ENCODE measurements at places on chromosomes 3 and 15.

GRCh38 chr3:157042226-157042625 lies 117.7 kb downstream of the CCNL1 start:
- DNase-seq = no peak

GRCh38 chr3:190666821-190667220 lies 152.9 kb downstream of the IL1RAP start:
- no peak for DNase-seq

DNA sequence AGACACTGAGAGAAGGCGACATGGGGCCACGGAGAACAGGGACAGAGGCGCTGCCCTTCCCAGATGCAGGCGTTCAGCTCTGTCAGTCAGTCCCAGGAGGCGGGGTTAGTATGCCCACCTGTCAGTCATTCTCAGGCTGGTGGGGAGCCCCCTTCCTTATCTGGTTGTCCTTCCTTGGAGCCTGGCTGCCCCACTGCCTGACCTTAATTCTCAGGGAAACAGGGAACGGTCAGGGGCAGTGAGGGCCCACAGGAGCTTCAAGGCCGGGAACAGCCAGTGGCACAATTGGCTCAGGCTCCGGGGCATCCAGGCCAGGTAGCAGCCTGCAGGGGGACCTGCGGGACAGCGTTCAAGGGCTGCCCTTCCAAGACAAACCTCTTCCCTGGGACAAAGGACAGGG lies 133.2 kb downstream of the CHSY1 start:
- DNase-seq = no peak

DNA sequence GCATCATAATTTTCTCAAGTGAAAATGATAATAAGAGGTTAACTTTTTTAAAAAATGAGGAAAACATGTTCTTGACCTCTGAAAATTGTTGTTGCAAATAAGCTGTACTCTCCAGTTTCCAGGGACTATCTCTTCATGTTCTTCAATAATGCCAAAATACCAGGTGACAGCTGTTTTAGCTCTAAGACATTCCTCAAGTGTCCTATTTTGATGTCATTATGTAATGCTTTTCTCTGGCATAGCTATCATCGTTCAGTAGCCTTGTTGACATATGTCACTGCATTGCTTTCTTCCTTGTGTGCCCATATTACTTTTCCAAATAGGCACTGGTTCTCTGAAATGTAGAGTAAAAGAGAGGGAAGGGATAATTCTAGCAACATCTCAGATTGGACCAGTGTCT lies 5.7 kb upstream of the FILIP1L start:
- no peak for DNase-seq

DNA sequence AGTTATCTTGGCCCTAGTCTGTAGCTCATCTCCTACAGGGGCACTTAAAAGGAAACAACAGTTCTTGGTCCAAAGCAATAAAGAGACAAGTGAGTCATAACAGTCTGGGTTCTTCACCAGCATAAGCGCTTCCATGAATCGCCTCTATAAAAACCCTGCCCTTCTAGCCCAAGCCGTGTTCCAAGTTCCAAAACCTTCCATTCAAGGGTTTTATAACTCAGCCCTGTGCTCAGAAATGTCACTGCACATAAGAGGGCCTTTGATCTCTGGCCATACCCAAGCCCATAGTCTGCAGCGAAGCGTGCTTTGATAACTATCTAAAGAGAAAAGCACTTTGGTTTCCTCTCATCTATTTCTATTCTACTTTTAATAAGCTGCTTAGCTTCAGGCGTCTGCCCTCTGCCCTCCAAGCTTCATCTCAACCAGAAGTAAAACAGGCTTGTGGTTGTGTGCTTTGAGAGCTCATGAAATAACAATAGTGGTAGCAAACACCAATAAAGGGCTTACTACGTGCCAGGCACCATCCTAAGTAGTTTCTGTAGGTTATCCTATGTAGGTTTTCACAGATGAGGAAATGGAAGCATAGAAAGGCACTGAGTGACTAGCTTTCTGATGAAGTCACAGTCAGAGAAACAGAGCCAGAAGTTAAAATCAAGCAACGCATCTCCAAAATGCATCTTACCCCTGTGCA lies 64.0 kb upstream of the AKAP13 start:
- no peak for DNase-seq

- no peak for DNase-seq
These were observed 48.1 kb downstream of the HSPBAP1 start for GRCh38 chr3:122745369-122746021.

- DNase-seq = no peak
These were observed 113.2 kb downstream of the DNAJB8 start for GRCh38 chr3:128353361-128353965.

DNA sequence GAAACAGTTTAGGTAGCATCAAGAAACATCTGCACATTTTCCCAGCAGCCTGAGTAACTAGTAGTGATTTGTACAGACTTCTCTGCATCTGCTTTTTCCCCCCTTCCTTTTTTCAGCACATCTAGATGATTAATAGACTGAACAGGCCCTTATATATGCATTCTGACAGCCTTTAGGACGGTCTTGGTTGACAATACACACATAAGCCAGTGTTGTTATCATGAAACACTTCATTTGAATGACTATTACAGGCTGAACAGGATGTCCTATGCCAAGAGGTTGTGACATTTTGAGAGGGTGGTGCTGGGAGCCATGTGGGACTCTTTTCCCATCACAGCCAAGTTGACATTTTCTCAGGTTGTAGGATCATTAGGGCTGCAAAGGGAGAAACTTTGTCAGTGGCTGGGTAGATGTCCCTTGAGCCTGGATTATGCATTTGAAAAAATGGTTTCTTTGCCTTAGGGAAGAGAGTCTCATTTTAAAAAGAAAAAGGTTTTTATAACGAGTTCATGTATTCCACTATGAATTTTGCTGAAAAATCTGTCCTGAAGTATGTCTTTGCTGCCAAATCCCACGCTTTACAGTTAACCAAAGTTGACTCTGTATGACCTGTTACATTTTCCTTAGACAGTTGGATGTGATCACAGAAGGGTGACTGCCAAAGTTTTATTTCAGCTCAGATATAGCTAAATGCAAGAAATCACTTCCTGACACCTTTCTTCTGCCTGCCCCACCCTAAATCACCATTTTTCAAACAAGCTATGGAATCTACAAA lies 73.7 kb downstream of the FILIP1L start:
- DNase-seq = no peak

DNA sequence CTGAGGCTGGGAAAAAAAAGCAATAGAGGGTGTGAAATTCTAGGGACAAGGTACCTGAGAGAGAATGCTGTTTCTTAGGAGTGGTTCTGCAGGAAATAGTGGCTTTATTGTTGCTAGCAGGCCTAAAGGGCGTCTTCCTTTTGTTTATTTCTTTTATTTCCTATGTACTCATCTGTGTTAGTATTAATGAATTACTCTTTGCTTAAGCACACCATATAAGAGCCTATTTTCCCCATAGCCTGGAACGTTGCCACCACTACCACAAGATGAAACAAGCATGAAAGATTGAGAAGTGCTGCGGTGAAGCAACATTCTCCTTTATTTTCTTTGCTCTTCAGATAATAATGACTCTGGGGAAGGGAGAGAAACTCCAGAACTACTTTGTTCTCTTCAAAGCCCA lies 21.3 kb upstream of the GOLIM4 start:
- DNase-seq = no peak

DNA sequence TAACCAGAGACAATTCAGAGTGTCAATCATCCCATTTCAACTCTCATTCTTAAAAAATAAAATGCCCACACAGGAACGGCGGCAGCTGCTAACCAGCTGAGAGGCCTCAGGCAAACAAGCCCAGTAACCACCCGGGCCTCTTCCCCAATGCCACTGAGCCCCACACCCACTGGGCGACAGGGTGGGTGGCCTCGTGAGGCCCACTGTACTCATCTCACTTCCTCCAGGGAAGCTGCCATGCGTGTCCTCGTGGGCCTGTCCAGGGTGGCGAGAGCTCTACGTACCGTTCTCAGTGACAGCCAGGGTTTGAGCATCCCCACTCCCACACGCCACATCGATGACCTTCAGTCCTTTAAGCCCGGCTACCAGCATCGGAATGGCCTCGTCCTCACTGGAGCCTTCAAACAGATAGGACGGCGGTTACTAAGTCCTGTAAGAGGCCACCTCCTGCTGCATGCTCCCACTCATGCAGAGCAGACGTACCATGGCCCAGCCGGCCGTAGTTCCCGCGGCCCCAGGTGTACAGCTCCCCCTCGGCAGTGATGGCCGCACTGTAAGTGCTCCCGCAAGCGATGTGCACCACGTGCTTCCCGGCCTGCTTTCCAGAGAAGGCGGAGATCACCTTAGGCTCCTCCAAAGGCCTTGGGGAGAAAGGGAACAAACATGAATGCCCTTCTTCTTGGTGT lies 56.5 kb downstream of the HERC2 start:
- no peak for DNase-seq

DNA sequence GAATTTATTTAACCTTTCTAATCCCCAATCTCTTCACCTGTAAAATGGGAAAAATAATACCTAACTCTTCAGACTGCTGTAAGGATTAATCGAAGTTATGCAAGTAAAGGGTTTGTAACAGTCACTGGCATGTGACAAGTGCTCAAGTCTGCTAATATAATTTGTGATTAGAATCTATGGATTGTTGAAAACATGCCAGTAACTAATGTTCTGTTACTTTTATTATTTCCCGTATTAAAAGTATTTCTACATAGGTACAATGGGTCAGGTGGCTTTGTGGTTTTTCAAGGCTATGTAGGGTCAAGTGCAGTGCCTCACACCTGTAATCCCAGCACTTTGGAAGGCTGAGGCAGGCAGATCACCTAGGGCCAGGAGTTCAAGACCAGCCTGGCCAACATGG lies 29.4 kb downstream of the ULK4 start:
- DNase-seq = no peak

DNA sequence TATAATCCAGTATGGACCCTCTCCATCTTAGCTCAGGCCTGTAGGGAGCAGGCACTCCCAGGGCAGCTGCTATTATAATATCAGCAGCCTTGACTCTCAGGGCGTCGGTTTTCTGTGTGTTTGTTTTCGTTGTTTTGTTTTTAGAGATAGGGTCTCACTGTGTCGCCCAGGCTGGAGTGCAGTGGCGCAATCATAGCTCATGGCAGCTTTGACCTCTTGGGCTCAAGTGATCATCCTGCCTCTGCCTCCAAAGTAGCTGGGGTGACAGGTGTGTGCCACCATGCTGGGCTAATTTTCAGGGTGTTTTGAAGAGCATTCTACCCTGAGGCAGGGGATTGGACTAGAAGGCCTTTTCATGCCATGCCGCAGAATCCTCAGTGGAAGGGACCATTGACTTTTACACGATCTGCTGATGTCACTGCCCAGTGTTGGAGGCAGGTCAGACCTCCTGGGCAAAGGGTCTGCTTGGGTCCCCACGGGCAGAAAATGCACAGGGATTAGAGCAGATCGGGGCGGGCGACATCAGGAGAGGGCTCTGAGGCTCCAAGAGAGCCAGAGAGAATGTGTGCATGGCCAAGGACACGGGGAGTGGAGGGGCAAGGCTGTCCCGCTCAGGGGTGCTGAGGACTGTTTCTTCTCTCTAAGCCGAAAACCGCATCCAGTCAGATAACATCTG lies 7.8 kb downstream of the MELTF start:
- DNase-seq = no peak

- DNase-seq = no peak
These were observed 403.9 kb downstream of the MECOM start for GRCh38 chr3:169259661-169260060.

DNA sequence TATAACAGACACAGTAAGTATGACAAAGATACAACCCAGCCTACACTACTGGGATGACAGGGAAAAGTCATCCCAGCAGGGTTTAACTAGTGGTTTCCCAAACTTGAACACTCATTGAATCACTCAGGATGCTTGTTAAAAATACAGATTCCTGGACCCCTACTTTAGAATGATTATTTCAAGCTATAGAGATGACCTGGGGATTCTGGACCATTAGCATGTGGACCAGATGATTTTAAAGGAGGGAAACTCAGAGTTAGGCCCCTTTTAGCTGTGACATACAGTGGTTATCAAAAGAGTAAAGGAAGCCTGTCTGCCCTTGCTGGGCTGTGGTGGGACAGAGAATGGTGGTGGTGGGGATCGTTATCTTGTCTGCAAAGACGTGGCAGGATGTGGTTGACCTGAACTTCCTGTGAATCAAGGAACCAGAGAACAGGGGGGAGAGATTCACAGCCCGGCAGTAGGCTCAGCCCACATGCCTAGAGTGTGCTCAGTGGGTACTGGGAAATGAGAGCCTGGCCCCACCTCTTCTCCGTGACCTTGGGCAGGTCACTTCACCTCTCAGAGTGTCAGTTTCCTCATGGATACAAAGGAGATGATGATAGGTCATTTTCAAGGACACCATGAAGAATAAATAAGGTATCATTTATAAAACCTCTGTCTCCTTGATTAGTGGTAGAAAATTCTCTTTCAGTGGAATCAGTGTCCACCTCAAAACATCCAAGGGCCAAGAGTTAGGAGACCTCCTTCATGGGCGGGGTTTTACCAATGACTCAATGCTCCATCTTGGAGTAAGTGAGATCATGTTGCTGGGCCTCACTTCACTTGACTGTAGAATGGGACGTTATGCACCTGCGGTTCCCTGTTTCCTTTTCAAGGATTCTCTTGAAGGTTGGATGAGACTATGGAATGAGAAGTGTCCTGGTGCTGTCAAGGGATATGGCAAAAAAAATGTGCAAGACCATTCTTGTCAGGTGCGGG lies 306.5 kb downstream of the RPLP1 start:
- DNase-seq = no peak

GRCh38 chr3:52341123-52341522 lies 25.0 kb downstream of the DNAH1 start:
- DNase-seq = no peak

DNA sequence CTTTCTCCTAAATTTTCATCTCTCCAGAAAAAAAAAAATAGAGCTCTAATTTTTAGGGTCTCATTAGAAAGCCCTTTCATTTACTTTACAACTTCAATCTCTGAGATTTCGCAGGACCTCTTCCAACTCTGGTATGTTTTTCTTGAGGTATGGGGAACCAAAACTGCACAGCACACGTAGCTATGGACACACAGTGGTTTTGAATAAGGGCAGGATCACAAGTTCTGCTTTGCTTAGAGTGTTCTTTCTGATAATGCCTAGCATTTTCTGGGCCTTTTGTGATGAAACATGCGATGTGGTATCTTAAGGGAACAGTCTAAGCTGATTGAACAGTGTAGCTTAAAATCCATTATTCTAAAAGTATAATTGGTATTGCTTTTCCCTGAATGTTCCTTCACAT lies 25.3 kb downstream of the ZNF592 start:
- DNase-seq = no peak

DNA sequence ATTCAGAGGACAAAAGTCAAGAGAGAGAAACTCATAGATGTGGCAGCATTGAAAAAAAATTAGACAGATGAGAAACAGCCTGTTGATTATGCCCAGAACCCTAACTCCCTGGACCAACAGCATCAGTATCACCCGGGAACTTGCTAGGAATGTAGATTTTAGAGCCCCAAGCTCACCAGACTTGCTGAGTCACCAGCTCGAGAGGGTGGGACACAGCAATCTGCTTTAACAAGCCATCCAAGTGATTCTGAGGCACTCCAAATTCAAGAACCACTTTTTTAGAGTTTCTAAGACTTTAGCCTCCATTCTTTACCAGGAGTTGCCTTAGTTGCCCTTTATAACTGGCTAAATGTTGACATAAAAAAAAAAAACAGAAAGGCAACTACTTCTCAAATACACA lies 70.9 kb downstream of the CGGBP1 start:
- DNase-seq = no peak

- no peak for DNase-seq
These were observed 427 bp downstream of the MBD4 start for GRCh38 chr3:129439226-129439816.
